ENCODE measurements at places on chromosomes 4 and X.

DNA sequence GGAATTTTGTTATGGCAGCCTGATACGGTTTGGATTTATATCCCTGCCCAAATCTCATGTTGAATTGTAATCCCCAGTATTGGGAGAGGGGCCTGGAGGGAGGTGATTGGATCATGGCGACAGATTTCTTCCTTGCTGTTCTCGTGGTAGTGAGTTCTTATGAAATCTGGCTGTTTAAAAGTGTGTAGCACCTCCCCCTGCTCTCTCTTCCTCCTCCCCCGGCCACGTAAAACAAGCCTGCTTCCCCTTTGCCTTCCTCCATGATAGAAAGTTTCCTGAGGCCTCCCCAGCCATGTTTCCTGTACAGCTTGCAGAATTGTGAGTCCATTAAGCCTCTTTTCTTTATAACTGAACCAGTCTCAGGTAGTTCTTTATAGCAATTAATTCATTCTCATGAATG is 37.9 kb downstream of the SUPT20HL2 start:
- no peak for DNase-seq

DNA sequence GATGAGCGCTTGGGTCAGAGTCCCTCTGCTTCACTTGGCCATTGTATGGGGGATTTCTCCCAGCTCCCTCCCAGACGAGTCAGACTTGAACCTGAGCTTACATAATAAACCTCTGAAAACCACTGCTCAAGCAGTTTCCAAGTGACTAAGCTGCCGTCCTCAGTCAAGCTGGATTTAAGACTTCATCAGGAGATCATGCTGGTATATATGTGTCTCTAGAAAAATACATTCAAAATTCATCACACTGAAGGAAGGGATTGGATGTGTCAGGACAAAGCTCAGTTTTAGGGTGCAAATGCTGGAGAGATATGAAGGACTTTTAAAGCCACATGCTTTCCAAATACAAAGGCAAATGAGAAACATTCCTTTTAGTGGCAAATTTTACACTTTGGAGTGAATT is 114.3 kb downstream of the QDPR start:
- DNase-seq = no peak

DNA sequence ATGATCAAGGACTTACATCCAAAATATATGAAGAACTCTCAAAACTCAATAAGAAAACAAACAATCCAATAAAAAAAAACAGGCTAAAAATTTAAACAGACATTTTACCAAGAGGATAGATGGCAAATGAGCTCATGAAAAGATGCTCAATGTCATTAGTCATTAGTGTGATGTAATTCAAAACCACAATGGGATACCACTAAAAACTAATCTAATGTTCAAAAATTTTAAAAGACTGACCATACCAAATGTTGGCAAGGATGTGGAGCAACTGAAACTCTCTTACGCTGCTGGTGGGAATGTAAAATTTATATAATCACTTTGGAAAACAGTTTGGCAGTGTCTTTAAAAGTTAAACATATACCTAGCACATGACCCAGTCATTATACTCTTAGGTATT is 43.7 kb downstream of the RPS6KA6 start:
- no peak for DNase-seq

- DNase-seq = no peak
Observed at GRCh38 chrX:40971736-40972135, 113.5 kb upstream of the USP9X start.

GRCh38 chr4:8114456-8115202 is 44.0 kb downstream of the ABLIM2 start:
- DNase-seq = no peak

GRCh38 chr4:60617731-60618130 is 582.4 kb upstream of the ADGRL3 start:
- no peak for DNase-seq

- no peak for DNase-seq
Observed at GRCh38 chr4:11801466-11802446, 373.1 kb upstream of the HS3ST1 start.

GRCh38 chr4:38757945-38758600 is 24.7 kb downstream of the TLR10 start:
- no peak for DNase-seq

DNA sequence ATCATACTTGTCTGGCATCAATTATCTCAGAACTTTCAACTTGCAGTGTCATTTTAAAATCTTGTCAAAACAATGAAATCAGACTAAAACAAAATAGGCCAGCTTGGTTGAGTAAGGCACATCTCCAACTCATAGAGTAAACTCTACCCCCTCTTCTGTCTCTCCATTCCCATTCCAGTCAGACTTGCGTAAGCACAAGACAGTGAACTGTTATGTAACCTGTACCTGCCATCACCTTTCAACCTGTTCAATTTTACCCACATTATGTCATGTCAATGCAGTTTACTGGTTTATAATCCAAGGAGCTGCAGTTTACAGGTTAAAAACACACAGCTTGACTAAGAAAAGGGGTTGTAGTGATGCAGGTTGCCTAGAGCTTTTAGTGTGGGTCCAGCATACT is 8.3 kb downstream of the CDX4 start:
- no peak for DNase-seq

- DNase-seq = no peak
Observed at GRCh38 chrX:39890807-39891206, 207.0 kb downstream of the BCOR start.

- no peak for DNase-seq
Observed at GRCh38 chrX:20374900-20375438, 108.3 kb upstream of the RPS6KA3 start.

DNA sequence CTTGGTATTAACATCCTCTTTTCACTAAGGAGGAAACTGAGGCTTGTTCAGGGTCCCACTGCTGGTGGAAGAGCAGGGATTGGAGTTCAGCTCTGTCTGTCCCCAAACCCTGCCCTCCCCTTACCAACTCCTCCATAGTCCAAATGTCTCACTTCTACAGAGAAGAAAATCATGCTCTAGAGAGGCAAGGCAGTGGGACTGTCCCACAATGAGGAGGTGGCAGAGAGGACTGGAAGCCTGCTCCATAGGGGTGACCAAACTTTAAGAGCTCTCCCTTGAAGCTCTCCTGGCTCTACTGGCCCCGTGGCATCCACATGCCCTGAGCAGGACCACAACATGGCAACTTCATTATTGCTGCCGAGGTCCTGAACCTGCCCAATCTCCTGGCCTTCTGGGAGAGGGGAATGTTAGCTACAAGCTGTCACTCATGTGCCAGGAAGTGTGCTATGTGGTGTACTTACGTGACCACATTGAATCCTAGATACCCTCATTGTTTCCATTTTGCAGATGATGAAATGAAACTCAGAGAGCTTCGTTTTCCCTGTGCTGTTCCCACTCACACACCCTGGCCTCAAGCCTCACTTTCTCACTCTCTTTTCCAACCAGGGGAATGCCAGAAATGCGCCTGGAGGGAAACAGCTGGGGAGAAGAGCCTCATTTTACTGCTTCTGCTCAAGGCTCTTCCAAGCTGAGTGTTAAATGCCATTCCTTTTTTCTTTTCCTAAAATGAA is 71.5 kb downstream of the ANAPC4 start:
- DNase-seq = no peak

DNA sequence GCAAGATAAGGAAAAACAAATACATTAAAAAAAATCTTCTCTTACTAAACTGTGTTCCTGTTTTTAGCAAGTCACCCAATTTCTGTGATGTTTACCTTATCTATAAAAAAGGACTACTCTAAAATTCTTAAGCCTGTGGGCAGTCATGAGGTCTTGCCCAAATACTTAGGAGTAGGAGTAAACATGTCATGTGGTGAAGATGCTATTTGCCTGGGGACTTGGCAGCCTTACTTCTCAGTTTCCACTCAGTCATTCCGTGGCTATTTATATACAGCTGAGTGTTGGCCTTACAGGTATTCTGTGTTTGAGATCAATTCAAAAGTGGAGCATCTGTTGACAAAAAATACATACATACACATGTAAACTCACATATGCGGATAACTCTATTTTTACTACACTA is 89.9 kb upstream of the TLR2 start:
- no peak for DNase-seq

DNA sequence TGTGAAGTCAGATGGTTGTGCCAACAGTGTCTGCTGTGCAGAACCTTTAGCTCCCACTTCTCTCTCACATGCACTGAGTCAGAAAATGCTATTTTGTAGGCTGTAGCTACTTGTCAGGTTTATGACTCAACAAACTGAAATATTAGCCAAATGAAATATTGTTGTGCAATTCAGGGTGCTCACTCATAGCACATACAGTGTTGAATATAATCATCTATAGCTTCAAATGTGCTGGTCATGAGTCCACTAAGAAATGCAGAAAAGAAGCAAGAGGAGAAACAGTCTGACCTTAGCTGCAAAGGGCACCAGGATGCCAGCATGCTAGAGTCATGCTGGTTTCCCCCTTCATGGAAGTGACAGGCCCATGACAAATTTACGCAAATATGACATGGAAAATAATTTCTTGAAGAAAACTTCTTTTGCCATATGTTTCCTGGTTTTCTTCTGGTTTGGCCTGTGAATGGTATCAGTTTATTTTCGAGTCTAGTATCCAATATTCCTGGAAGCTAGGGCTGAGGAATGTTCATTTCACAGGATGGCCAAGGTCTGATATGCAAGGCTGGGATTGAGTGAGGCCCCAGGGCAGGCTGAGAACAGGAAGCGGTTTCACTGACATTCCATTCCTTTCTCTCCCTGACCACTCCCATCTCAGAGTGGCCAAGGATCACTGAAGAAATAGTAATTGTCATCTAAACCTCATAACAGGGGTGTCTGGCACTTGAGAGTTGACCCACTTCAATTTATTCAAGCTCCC is 10.3 kb upstream of the CXCL2 start:
- no peak for DNase-seq

GRCh38 chrX:95056901-95057300 is 1382.9 kb downstream of the FAM133A start:
- DNase-seq = no peak

DNA sequence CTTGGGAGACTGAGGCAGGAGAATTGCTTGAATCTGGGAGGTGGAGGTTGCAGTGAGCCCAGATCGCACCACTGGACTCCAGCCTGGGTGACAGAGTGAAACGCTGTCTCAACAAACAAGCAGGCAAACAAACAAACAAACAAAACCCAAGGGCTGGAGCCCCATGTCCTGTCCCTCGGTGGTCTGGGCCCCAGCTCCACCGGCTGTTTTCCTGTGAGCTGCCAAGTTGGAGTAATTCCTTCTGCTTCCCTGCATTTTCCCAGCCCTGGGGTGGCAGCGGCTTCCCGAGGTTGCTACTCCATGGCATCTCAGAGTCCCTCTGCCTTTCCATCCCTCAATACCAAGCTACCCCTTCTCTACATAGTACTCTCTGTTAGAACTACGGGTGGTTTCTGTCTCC is 43.2 kb downstream of the RGS12 start:
- DNase-seq = no peak

DNA sequence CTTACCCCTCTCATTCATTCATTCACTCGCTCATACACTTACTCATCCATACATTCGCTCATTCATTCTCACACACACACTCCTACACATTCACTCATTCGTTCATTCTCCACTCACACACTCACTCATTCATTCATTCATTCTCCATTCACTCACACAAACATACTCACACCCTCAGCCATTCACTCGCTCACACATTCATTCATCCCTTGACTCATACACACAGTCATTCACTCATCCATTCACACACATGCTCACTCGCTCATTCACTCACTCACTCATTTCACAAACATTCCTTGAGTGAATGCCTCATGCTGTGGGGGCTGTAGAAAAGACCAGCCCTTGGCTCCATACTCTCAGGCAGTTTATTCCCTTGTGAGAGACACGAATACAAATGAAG is 151.1 kb upstream of the MAMLD1 start:
- no peak for DNase-seq

DNA sequence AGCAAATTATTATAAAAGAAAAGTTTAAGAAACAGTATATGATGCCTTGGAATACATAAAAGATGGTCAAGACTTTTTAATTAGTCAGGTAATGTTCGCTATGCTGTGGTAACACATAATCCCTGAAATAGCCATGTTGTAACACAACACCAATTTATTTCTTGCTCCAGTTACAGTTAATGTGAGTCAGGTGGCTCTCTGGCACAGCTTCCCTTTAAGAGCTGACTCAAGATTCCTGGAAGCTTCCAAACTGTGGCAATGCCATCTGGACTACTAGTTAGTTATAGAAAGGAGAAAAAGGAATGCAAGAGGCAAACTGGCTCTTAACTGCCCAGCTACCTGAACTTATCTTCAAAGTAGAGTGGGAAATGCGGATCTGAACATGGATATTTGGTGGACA is 210.5 kb downstream of the CHM start:
- no peak for DNase-seq

DNA sequence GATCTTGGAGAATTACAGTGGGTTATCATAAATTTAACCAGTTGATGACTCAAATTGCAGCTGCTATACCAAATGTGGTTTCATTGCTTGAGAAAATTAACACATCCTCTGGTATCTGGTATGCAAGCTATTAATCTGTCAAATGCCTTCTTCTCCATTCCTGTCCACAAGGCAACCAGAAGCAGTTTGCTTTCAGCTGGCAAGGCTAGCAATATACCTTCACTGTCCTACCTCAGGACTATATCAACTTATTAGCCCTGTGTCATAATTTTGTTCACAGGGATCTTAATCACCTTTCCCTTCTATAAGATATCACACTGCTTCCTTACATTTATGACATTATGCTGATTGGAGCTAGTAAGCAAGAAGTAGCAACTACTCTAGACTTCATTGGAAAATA is 110.0 kb upstream of the GPC3 start:
- DNase-seq = no peak

GRCh38 chrX:132033166-132033565 is 10.1 kb downstream of the STK26 start:
- DNase-seq = no peak

DNA sequence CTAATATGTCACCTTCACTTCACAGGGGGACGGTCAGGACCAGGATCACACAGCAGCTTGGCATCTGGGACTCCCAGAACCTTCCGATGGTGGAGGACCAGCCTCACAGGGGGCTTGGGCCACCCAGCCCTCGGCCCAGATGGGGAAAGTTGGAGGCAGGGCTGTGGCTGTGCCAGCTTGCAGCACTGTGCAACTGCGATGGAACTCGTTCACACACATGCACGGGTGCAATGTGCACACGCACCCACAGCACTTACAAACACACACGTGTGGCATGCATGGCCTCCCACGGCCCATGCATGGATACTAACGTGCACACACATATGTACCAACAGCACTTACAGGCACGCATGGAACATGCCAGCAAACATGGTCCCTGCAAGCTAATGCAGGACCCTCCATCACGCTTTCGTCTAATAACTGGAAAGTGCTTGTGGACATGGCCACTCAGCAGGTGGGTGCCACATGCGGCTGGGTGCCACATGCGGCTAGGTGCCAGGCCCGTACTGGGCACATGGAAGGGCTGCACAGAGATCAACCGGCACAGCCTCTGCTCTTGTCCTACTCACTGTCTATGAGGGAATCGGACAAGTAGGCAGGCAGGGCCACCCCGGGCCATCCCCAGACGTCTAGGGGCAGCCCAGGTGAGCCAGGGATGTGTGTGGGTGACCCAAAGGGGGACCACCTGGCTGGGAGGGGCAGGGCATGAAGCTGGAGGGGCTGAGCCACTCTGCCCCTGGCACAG is 63.2 kb downstream of the ADRA2C start:
- no peak for DNase-seq

DNA sequence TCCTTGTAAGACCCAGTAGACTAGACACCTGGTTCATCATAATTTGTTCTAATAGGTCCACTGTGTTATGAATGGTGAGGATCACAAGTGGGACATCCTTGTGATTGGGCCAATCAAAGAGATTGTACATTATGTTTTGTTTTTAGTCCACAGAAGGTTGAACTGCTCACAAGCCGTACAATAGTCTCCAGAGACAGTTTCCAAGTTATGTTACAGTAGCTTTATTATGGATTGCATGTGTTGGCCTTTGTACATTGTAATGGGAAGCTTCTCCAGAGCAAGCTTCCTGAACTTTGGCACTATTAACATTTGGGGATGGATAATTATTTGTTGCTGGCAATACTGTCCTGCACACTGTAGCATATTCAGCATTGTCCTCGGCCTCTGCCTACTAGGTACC is 86.1 kb downstream of the MAGEB10 start:
- DNase-seq = no peak
